ENCODE measurements at places on chromosomes 4 and X.

GRCh38 chrX:12770440-12770839 lies 20.8 kb upstream of the PRPS2 start:
- no peak for DNase-seq

DNA sequence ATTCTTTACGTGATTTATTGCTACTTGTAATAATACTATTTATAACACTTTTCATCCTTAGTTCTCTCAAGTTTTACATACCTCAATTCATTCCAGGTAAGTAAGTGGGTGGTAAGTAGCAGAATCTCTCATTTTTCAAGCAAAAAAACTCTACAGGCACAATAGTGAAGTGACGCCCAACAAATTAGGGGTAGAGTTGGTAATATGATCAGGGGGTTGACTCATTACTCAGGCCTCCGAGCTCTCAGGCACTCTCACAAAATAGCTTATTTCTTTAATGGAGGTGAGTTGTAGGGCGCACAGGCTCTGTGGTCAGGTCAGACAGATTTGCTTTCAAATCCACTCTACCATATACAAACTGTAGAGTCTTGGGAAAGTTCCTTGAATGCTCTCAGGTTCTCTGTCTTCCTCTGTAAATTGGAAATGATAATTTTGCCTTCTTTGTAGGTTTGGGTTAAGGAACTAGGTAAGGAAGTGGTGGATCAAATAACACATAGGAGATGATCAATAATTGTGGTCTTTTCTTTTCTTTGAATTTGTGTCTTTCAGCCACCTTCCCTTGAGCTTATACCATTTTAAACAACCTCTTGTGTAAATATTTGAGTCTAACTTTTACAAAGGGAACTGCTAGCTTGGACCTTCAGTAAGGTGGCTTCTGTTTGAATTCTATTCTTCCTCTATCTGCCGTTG lies 134.9 kb upstream of the LEF1 start:
- DNase-seq: no peak

- DNase-seq: no peak
Observed at GRCh38 chrX:20218836-20219505, 47.7 kb downstream of the RPS6KA3 start.

- no peak for DNase-seq
Observed at GRCh38 chr4:114277690-114278089, 298.2 kb upstream of the ARSJ start.

- no peak for DNase-seq
Observed at GRCh38 chr4:82430964-82431745, 765 bp downstream of the ENOPH1 start.

DNA sequence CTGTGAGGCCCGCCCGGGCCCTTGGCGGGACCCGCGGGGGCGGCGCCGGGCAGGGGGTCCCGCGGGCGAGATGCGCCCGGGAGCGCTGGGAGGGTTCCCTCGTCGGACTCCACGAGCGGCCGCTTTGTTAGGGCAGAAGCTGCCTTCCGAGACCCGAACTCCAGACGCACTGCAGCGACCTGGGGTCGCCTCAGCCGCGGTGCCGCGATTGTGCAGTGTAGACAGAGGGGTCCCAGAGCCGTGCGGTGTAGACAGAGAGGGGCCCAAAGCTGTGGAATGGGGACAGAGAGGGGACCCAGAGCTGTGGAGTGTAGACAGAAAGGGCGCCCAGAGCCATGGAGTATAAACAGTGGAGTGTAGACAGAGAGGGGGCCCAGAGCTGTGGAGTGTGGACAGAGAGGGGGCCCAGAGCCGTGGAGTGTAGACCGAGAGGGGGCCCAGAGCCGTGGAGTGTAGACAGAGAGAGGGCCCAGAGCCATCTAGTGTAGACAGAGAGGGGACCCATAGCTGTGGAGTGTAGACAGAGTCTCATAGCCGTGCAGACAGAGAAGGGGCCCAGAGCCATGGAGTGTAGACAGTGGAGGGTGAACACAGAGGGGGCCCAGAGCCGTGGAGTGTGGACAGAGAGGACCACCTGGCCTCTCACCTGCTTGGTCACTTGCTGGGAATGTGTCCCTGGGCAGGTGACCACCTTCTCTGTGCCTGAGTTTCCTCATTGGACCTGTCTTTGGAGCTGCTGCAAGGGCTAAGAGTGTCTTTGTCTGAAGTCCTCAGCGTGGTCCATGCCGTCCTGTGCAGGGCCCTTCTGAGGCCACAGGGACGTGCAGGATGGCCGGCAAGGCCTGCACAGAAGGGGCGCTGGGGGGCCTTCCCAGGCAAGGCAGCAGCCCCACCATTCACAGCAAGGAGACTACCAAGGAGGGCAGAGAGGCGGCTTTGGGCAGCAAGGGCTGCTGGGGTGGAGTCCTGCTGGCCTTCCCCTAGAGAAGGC lies 875 bp downstream of the RGS12 start:
- DNase-seq: no peak

DNA sequence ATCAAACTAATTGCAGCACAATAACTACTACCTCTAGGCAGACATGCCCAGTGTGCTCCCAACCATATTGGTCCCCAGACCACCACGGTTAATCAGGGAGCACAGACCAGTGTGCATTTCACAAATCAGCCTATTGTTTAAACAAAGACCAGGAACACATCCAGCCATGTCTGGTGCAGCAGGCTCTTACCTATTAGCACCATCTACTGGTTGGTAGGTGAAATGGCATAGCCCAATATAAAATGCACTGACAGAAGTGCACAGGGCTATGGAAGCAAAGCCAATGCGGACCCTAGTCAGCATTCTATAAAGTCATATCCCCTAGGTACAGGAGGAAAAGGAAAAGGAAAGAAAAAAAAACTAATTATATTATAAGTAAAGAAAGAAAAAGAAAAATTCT lies 15.5 kb upstream of the CYLC1 start:
- no peak for DNase-seq

DNA sequence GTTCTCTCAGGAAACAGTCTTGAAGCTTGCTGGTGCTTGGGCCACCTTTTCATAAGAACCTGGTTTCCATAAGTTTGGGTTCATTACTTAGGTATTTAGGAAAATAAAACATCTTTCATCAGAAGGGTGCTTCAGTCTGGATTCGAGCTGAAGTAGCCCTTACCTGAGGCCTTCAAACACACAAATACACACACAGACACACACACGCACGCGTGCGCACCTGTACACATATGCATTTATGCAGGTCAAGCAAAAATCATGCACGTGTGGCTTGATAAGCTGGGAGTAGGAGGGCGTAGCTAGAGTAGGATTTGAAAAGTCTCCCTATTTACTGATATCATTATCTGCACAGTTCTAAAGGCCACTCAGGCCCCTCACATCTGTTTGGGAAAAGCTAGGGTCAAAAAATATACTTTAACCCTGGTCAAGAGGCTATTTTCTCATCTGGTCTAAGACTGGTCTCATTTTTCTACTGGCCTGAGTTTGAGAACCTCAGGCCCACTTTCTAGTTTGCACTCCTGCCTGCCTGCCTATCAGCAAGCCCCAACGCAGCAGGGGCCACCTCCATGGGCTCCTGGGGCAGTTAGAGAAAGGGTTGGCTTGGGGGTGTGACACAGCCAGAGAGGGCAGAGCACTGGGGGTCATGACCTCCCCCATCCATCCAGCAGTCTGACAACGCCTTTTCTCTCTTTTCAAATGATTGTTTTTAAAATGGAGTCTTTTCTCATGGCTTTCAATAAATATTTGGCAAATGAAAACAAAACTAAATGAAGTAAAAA lies 64.3 kb downstream of the RASL11B start:
- no peak for DNase-seq

- DNase-seq: no peak
Observed at GRCh38 chr4:87559090-87559837, 30.1 kb upstream of the SPARCL1 start.

DNA sequence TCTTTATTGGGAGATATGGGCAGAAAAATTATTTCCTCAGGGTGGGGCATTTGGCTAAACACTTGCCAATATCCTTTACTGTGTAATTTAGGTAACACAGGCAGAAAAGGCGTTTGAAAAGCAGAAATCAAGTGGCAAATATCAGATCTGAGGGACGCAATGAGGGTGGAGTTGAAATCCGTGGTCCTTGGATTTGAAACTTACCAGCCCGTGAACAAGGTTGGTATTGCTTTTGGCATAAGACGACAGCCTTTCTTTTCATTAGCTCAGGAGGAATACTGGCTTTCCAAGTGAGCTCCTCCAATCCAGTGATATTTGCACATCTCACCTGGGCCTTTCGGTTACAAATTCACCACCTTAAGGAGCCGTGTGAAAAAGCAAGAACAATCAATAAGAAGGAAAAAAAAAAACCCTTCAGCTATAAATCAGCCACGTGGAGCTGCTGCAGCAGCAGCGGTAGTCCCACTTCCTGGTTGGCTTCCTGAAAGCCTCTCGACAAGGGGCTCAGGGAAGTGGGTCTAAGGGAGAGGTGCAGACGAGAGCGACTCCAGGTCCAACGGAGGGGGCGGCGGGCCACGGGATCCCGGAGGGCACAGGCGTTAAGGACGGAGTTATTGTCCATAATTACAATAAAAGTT lies 734 bp upstream of the GALNT7 start:
- DNase-seq: no peak

- DNase-seq: no peak
Observed at GRCh38 chr4:148270630-148271029, 171.6 kb downstream of the NR3C2 start.

GRCh38 chrX:17023661-17024060 lies 77.2 kb downstream of the REPS2 start:
- no peak for DNase-seq

DNA sequence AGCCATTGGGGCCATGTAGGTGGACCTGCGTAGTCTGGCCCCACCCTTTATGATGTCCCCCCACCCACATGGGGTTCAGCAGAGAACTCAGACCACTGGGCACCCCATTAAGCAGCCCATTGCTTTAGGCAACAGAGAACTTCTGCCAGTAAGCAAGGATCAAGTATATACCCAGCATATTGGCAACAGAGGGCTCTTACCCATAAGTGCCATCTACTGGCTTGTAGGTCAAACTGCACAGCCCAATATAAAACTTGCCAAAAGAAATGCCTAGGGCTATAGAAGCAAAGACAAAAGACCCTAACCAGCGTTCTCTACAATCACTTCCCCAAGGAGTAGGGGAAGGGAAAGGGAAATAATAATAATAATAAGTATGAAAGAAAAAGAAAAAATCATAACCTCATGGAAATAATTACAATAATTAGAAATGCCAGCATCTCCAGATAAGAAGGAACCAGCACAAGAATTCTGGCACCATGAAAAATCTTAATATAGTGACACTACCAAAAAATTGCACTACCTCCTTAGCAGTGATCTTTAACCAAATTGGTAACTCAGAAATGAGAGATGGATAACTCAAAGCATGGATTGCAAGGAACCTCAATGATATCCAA lies 1090.7 kb downstream of the FAT4 start:
- no peak for DNase-seq

DNA sequence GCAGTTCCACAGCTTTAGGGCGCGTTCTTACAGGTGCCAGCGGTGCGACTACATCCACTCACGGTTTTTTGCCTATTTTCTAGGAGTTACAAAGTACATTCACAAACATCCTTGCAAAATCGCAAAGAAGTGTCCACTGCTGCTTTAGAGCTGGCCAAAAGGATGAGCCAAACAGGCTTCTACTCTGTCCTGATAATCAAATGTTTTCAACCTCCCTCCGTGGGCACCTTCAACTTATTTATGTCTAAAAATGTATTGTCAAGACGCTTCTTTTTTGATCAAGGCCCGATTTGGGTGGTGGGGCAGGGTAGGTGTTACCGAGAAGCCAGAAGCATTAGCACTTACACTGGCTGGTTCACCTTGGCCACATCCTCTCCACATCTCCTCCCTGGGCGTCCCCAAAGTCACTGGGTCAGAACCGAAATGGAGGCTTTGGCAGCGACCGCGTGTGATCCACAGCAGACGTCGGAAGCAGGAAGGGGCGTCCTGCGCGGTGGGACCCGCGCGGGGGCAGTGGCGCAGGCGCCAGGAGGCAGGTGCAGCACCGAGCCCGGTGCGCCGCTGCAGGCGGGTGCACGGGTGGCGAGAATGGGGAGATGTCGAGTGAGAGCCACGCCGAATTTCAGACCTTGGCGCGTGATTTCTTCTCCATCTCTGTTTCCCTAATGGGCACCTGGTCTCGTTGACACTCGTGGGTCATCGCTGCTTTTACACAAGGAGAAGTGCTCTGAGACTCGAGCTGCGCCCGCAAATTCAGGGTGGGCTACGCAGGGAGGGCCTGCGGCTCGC lies 16.9 kb downstream of the NKX3-2 start:
- no peak for DNase-seq

- DNase-seq: no peak
Observed at GRCh38 chr4:6962211-6963041, 52.8 kb downstream of the TBC1D14 start.

DNA sequence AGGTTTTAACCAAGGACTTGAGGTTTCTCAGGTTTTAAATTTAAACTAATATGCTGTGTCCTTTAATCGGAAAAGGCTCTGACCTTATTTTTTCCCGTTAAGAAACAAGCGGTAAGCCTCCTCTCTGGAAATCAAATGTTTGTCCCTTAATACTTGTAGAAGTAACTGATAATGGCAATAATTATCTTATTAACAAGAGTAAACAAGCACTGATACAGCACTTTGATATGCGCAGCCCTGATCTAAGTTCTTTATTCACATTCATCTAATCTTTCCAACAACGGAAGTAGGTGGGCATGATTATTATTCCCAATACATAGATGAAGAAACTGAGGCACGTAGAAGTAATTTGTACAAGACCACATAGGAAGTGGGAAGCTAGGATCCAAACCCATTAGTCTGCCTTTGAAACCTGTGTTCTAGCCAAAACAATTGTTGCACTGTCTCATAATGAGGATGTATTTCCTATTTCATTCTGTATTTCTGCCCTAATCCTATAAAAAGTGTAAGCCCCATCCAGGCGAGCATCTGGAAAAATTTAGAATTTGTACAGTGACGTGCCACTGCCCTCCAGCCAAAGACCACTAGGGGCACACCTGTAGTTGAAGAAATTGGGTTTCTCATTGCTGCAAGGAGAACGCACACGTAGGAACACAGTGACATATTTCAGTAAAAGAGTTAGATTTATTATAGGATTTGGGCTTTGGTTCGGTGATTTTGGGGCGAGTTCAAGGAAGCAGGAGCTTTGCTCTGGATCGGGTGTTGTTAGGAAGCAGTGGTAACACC lies 606 bp downstream of the CXorf58 start:
- DNase-seq: no peak

GRCh38 chr4:73501664-73502265 lies 20.2 kb downstream of the AFM start:
- DNase-seq: no peak

GRCh38 chr4:187070740-187071139 lies 347.1 kb upstream of the FAT1 start:
- no peak for DNase-seq

DNA sequence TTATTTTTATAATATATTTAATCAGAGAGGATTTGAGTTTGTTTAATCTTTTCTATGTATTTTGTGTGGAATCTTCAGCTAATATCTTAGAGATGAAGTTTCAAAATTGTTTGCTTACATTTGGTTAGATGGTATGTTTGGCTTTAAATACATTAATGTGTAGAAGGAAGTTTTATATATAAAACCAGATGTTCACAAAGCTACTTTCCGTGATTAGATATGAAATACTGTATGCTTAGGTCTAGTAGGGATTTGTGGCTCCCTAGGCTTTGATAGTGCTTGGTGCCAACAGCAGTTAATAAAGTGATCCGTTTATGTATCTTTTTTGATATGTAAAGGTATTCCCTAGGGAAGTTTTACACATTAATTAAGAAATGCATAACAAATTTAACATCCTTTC lies 223.0 kb downstream of the ARHGAP10 start:
- no peak for DNase-seq

Measured in SIG-M5 (cell line).